ENCODE measurements at places on chromosomes 4 and X.

DNA sequence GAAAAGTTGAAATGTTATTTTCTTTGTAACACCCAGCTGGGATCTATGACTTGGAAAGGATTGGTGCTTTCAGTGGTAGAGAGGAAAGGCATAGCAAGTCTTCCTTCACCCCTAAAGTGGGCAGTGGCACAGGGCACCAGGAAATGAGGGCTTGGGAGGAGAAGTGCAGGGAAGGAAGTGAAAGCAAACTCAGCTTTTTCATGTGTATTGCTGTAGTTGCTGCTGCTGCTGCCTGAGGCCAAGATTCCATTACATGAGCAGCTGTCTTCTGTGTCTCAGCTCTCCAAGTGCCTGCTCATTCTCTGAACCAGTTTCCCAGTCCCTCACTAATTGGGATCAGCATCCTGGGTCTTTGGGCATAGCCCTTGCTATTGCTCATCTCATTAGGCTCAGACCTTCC is 2.6 kb downstream of the HCCS start:
- DNase-seq, result no peak

- DNase-seq, result peak; percentile 17
Measured at GRCh38 chrX:154717824-154718223, 33.1 kb downstream of the GAB3 start.

GRCh38 chr4:96356591-96357370 is 516.9 kb downstream of the PDHA2 start:
- DNase-seq, result no peak

- no peak for DNase-seq
Measured at GRCh38 chr4:3740256-3740655, 25.9 kb upstream of the ADRA2C start.

DNA sequence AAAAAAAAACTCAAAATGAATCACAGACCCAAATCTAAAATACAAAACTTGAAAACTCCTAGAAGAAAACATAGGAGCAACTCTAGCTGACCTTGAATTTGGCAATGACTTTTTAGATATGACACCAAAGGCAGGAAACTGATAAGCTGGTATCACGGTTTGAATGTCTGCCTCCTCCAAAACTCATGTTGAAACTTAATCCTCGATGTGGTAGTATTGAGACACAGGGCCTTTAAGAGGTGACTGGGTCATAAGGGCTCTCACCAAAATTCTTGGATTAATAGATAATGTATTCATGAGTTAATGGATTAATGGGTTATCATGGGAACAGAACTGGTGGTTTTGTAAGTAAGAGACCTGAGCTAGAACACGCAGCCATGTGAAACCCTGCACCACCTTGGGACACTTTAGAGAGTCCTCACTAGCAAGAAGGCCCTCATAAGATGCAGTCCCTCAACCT is 40.5 kb downstream of the FRYL start:
- DNase-seq, result no peak

DNA sequence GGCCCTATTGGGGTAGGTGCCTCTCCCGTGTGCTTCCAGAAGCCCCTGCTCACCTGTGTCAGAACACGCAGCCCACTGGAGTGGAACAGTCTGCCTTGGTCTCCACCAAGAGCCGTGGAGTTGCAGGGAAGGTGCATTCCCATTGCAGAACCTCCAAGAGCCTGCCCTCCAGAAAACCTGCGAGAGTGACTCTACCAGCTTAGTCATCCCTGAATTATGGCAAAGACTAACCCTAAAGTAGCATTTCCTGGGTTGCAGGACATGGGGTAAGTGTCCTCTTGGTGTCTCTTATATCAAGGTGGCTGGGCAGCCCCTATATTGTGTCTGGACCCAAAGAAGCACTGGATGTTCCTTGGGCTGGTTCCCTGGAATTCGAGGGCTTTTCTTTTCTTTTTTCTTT is 224.6 kb downstream of the BCOR start:
- DNase-seq, result no peak

DNA sequence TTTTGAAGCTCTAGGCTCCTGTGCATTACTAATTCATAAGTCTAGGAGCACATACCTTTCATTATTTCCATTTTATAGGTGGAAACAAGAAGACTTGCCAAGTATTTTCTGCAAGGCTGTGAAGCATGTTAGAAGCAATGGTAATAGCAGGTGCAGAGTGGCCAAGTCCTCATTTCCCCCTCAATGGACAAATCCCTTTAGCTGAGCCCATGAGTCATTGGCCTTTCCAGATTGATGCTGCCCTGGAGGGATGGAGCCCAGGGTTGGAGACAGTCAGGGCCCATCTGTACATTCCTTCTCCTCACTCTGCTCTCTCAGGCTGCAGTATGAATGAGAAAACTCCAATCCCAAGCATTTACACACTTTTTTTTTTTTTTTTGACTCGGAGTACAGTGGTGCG is 6.6 kb downstream of the MGST2 start:
- no peak for DNase-seq

- DNase-seq, result no peak
Measured at GRCh38 chr4:185398618-185399017, 2.0 kb downstream of the ANKRD37 start.

DNA sequence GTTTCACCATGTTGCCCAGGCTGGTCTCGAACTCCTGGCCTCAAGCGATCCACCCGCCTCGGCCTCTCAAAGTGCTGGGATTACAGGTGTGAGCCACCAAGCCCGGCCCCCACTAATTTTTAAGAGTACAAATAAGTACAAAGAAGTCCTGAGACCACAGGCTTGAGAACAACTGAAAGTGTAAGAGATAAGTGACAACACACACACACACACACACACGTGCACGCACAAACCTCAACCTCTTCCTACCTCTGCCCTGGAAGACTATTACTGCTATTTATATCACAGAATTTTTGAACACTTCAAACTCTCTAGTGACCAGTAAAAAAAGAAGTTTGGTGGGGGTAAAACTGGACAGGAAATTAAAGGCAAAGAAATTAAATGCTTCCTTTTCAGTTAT is 7.5 kb downstream of the KLHL15 start:
- DNase-seq, result peak; percentile 9

DNA sequence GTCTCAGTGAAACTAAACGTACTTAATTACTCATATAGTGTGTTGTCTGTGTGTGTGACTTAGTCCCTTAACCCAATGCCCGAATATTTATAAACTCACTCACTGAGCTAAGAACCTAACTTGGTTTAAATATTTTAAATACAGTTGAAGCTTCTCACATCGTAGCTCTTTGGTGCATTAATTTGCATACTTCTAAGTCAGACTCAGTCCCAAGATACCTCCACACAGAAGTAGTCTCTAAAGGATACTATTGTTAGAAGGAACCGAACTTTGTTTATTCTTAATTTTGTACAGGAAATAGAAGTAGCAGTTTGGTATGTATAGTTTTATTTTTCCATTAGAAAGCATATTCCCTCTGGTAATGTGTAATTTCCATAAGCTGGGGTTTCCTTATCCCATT is 54.0 kb upstream of the NKAP start:
- no peak for DNase-seq
